ENCODE measurements at places on chromosomes 7 and 10. TPM values are rescaled to one million over a fixed set of nuclear protein-coding genes. Genes with fewer than 3 reads are reported as not detected.

DLX5 gene
- not detected for total RNA-seq

C10orf105 gene
- total RNA-seq: 0.07 TPM

GRID1 gene
- 2.4 TPM for total RNA-seq

PVRIG gene
- not detected for total RNA-seq

OR2A5 gene
- not detected for total RNA-seq

OR6B1 gene
- total RNA-seq: not detected

CTBP2 gene
- 29.3 TPM for total RNA-seq

FAM20C gene
- total RNA-seq: 23.8 TPM

PTF1A gene
- total RNA-seq: not detected

ELMO1 gene
- total RNA-seq: 13.0 TPM

FAM25A gene
- total RNA-seq: not detected

- no peak for DNase-seq
Measured at GRCh38 chr10:74293686-74294371, 142.8 kb downstream of the ADK start.

DNA sequence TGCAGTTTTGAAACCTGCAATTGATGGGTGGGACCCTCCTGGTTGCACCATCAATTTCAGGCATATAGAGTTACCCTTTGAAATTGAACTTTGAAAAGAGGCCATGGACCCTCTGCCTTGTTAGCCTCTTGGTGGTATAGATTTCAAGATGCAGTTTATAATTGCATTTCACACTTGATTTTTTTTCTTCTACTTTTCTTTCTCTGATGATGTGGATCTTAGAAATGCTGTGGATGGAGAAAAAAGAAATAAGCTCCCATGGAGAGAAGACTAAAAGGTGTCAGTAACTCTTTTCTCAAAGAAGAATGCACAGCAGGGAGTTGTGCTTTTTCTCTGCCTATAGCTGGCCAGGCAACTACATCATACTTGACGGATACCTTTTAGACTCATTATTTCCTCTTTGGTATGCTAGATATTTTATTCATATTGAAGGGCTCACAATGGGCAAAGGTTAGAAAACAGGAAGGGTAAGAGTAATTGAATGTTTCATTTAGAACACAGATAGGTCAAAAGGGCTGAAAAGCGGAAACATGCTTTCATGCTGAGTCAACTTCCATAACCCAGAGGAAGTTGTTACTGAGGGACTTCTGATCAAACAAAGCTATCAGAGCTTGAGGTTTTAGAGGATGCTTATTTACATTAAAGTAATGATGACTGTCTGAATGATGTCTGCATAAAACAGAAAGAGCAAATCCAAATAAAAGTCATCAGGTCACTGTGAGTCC is 773.2 kb upstream of the LRRN3 start:
- no peak for DNase-seq

- DNase-seq: no peak
Measured at GRCh38 chr7:132200141-132200540, 376.1 kb downstream of the PLXNA4 start.

- DNase-seq: no peak
Measured at GRCh38 chr10:94645285-94645684, 38.2 kb upstream of the CYP2C18 start.

GRCh38 chr7:22860337-22860736 is 37.7 kb upstream of the TOMM7 start:
- DNase-seq: no peak

GRCh38 chr7:128742206-128742605 is 3.0 kb downstream of the CALU start:
- DNase-seq: no peak

- no peak for DNase-seq
Measured at GRCh38 chr7:98917331-98917730, 39.0 kb downstream of the TRRAP start.

- DNase-seq: no peak
Measured at GRCh38 chr7:105849122-105849855, 27.1 kb downstream of the ATXN7L1 start.

DNA sequence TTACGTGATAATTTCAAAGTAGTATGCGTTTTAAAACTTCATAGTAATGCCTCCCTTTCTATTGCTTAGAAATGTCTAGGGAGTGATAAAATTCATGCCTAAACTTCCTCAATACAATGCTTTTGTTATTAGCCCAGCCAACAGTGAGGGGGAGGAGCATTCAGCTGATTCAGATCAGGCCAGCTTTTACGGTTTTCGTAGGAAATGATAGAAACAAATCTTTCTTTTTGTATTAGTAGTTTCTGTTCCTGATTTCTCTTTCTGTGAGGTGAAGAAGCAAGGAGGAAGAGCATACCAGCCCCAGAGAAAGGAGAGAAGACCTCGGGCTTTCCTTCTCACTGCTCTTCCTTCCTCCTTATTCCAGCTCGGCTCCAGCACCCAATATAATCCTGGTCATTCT is 35.2 kb upstream of the ITPRID1 start:
- no peak for DNase-seq

- DNase-seq: no peak
Measured at GRCh38 chr7:77699056-77699455, 2.8 kb downstream of the RSBN1L start.

DNA sequence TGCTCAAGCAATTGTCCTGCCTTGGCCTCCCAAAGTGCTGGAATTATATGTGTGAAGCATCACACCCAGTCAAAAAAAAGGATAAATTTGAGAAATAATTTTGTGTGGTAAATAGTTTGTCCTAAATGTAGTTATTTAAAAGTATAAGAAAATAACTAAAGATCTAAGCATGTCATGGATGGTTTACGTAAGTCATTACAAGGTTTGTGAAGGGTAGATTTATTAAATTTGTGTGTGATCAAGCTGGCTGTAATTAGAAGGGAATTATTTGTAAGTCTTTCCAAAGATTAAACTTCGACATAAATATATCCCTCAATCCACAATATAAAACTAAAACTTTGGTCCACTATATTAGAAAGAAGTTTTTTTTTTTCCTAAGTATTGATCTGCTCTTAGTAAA is 28.6 kb downstream of the ORC5 start:
- no peak for DNase-seq

DNA sequence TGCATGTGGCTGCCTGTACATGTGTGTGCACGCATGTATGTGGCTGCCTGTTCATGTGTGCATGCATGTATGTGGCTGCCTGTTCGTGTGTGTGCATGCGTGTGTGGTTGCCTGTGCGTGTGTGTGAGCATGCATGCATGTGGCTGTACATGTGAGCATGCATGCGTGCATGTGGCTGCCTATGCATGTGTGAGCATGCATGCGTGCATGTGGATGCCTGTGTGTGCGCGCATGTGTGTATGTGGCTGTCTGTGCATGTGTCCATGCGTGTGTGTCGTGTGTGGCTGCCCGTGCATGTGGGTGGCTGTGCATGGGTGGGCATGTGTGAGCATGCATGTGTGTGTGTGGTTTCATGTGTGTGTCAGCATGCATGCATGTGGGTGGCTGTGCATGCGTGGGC is 218.3 kb downstream of the ELFN1 start:
- DNase-seq: no peak

- no peak for DNase-seq
Measured at GRCh38 chr7:128304212-128304611, 39.5 kb downstream of the RBM28 start.

- DNase-seq: peak; percentile 29
Measured at GRCh38 chr7:87627634-87627994, 584 bp upstream of the RUNDC3B start.

- no peak for DNase-seq
Measured at GRCh38 chr10:107749235-107749634, 584.7 kb upstream of the SORCS1 start.

DNA sequence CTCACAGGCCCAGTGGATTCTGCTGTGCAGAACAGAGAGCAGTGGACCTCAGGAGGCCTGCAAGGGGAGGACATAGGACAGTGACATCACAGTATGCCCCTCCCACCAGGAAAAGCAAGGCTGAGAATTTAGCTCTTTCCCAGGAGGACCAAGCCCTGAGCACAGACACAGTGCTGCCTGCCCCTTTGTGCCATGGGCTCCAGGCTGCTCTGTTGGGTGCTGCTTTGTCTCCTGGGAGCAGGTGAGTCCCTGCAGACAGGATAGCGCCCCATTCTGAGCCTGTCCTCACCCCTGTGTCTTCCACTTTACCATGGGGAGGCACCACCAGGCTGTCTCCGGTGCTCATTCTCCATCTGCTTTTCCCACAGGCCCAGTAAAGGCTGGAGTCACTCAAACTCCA is 63.0 kb upstream of the PRSS58 start:
- no peak for DNase-seq

DNA sequence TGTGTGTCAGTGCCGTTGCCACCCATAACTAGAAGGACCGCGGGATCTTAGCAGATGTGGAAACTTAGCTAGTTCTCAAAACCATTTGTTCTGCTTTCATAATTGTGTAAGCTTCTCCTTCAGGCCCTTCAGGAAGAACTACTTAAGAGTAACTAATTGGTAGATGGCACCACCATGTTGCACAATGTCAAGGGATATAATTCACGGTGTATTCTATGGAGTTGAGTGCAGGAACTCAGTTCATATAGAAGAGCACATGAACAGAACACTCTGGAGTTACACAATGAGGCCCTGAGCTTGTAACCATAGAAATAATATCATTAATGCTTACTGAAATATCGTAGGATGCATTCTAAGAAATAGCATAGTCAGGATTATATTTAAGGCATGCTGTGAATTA is 126.5 kb upstream of the GAD2 start:
- DNase-seq: no peak

DNA sequence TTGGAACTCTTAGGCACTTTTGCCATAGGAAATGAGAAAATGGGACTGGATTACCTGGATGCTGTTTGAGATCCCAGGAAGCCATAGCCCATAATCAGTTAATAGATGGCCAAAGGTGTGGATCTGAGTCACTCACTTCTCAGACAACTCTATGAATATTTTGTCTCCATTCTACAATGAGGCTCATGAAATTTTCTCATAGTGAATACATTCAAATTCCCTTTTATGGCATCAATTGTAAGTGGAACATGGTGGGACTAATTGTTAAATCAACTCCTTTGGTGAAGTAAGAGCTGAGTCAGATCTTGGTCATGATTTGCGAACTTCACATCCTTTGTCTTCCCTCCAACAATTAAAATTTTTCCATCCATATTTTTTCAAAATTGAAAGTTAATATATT is 222.1 kb downstream of the ARL4A start:
- no peak for DNase-seq

DNA sequence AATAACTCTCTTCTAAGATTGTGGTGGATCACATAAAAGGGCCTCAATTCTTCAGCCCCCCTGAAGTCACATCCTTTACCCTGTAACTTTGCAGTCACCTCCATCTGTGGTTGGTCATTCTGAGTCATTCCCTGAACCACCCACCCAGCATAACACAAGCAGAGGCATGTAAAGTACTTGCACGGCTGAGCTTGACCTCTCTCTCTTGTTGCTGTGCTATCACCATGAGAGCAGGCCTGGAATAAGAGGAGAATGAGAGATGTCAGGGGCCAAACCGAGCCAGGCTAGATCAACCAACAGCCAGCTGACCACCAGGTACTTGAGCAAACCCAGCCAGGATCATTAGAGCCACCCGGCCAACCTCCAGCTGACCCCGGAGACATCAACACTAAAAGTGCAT is 13.5 kb upstream of the STK17A start:
- no peak for DNase-seq
